CD4-positive, alpha-beta T cell (primary cell): ENCODE measurements at places on chromosomes 6 and 20.

GRCh38 chr6:87213364-87213763 is 58.0 kb downstream of the ZNF292 start:
- DNase-seq = no peak

DNA sequence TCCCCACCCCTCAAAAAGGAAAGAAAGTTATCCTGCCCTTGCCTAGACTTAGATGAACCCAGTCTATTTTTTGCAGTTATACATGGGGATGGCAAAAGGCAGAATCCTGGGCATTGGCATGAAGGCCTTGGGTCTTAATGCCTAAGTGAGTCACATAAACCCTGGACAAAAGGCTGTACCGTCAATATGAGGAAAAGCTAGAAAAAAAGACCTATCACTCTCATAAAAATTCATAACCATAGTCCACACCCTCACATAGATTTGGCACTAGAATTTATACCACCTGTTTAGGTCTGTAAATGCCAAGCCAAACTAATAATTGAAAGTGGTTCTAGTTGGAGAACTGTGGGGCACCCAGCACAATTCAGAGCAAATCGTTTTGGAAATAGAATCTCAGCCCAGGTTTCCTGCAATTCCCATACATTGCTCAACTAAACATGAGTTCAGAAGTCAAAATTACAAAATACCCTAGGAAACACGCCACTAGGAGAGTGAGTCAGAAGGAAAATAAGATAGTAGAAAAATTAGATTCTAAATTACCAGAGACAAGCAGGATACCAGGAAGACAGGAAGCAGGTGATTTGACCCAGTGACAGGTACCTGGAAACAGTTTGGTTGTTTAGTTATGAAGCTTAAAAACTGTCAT is 70.4 kb upstream of the FUCA2 start:
- no peak for DNase-seq

DNA sequence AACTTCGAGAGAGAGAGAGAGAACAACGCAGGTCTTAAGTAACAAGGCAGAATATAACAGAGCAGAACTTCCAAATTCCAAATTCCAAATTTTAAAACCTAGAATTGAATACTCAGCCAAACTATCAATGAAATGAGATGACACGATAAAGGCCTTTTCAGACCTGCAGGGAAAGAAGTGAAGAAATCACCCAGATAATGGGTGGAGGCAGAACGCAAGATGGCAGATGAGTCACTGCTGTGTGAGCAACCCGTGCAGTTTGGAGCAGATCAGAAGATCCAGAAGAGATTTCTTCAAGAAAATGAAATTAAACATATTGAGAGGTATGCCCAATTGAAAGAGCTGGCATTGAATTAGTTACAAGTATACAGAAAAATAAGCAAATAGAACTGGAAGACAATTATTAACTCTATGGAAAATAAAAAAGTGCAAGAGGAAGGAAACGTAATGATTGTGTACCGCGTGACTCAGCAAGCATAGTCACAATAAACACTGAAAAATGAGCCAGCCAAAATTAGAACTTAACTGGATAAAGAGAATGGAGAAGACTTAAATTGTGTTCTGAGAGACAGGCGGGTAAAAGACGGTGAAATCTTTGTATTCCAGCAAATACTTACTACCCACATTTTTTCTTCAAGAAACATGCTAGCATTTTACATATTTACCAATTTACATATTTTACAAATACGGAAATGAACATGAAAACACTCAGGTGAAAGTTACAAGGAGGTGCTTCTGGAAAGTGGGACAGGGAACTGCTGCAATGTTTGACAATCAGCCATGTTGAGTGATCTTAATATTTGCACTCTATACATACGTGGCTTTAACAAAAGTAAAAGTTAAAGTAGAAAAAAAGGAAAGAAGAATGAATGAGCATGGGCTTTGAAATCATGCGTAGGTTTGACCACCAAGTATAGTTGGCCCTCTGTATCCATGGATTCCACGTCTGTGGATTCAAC is 87.9 kb upstream of the CDYL start:
- DNase-seq = peak; percentile 42

GRCh38 chr6:23180504-23181293 is 611.3 kb downstream of the HDGFL1 start:
- no peak for DNase-seq

- no peak for DNase-seq
Observed at GRCh38 chr6:159440911-159441703, 251.9 kb downstream of the SOD2 start.

- DNase-seq = no peak
Observed at GRCh38 chr20:37827605-37828004, 75.3 kb upstream of the VSTM2L start.

DNA sequence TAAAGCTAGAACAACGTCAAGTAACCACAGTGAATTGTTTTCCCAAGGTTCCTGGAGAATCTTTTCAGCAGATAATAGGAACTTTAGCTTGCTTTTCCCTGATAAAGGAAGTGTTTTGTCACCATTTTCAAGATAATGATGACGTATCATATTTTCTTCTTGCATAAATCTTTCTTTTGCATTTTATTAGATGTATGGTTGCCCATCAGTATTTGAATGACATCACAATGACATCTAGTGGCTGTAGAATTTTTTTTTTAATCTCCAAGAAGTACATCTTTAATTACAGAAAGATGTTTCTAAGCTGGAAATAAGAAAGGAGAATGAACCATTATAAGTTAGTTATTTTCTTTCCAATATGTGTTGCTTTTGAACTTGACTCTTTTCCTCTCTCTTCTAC is 83.0 kb downstream of the CENPW start:
- DNase-seq = no peak

DNA sequence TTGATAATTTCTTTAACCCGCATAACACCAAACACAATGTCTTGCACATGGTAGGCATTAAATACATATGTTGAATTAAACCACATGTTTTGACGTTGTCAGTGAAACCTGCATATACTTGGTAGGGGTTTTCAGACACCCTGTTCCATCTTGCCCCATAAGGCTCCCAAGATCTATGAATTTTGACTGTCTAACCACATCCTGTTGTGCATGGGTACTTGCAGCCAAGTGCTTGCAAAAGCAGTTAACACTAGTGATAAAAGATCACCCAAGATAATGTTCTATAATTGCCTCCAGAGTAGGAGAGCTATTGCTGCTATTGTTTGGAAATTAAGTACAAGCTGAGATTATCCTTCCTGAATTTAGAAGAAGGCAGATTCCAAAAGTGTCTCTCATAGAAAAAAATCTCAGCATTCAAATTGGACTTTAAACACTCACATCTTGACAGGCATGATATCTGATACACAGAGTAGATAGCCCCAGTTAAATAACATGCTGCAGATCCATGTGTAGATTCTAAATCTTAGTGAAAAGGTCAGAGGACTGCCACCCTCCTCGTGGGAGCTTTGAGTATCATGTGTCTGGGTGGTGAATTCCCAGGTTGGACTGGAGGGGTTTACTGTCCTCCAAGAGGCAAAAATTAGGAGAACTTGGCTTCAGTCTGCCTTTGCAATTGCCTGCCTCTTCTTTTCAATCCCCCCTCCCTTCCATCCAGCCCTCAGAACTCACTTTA is 25.8 kb upstream of the CCN6 start:
- DNase-seq = peak; percentile 28

GRCh38 chr20:18971121-18971520 is 157.5 kb downstream of the SCP2D1 start:
- DNase-seq = no peak

DNA sequence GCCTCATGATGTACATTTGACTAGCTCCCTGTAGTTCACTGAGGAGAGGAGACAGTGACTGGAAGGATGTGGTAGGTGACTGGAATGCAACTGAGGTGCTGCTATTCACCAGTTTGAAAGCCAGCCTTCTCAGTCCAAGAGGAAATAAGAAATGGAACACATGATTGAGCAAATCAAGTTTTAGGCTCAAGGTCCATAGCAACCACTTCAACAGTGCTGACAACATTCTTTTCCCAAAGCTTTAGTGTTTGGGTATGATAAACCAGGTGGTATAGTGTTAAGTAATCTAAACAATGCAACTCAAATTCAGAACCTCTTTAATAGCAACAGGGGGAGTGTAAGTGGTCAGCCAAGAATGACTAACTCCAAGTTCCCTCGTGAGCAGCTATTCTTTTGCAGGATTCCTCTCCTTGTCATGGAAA is 9.2 kb downstream of the ZHX3 start:
- DNase-seq = no peak

GRCh38 chr6:193180-193579 is 99.1 kb upstream of the DUSP22 start:
- no peak for DNase-seq
